ENCODE measurements at places on chromosomes 2 and 18. TPM values are rescaled to one million over a fixed set of nuclear protein-coding genes. Genes with fewer than 3 reads are reported as not detected.
A peak's percentile ranks its signal among the peaks of the same experiment; 100 is the strongest.

LYG1 gene
- total RNA-seq, result 0.78 TPM

GRCh38 chr2:120240901-120241429 lies 11.7 kb upstream of the RALB start:
- no peak overlapping the region for H3K4me3 ChIP-seq
- H3K27me3 ChIP-seq, result no peaks in the 10 kb centered on the region
- H3K4me1 ChIP-seq, result peaks cover 98% of the 10 kb centered on the region
- H3K36me3 ChIP-seq, result no peaks in the 10 kb centered on the region
- peak overlapping the region; percentile 95 for H3K27ac ChIP-seq

GRCh38 chr2:28544922-28545589 lies 49.2 kb downstream of the PLB1 start:
- H3K36me3 ChIP-seq, result no peaks in the 10 kb centered on the region
- H3K4me1 ChIP-seq, result peaks cover 40% of the 10 kb centered on the region
- H3K27ac ChIP-seq, result peak overlapping the region; percentile 82

SNORC gene
- 20.0 TPM for total RNA-seq

- no peaks in the 10 kb centered on the region for H3K4me1 ChIP-seq
- no peak overlapping the region for H3K27ac ChIP-seq
- no peaks in the 10 kb centered on the region for H3K27me3 ChIP-seq
- DNase-seq, result no peak
Measured at GRCh38 chr2:144151405-144151804, 368.5 kb downstream of the ZEB2 start.

SFTPB gene
- total RNA-seq, result not detected

DNA sequence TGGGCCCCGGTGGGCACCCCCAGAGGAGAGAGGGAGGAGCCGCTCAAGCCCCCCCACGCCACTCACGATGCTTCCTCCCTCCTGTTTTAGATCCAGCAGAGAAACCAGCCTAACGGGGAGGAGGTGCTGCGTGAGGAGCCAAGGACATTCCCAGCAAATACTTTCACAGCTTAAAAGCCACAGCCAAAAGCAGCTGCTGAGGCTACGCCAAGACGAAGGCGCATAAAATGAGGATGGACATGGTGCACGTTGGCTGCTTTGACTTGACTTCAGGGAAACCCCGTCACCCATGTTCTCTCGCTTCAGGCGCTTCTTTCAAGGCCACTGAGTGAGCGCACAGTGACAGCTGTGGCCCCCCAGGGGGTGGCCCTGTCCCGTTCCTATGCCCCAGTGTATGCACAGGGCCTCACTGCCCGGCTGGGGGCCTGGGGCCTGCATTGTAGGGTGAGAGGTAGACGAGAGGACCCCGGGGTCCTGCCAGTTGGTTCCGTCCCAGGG lies 72.1 kb upstream of the PXDN start:
- no peak for DNase-seq
- H3K36me3 ChIP-seq, result no peaks in the 10 kb centered on the region
- peaks cover 49% of the 10 kb centered on the region for H3K27me3 ChIP-seq
- no peak overlapping the region for H3K27ac ChIP-seq
- H3K4me3 ChIP-seq, result no peak overlapping the region

GRCh38 chr2:174630107-174630506 lies 32.5 kb upstream of the WIPF1 start:
- no peaks in the 10 kb centered on the region for H3K27me3 ChIP-seq
- no peak overlapping the region for H3K4me3 ChIP-seq
- no peak for DNase-seq
- H3K27ac ChIP-seq, result no peak overlapping the region

- H3K4me3 ChIP-seq, result no peak overlapping the region
- H3K27ac ChIP-seq, result no peak overlapping the region
- no peaks in the 10 kb centered on the region for H3K4me1 ChIP-seq
- H3K36me3 ChIP-seq, result no peaks in the 10 kb centered on the region
Measured at GRCh38 chr2:216560838-216561270, 62.2 kb downstream of the RPL37A start.

DNA sequence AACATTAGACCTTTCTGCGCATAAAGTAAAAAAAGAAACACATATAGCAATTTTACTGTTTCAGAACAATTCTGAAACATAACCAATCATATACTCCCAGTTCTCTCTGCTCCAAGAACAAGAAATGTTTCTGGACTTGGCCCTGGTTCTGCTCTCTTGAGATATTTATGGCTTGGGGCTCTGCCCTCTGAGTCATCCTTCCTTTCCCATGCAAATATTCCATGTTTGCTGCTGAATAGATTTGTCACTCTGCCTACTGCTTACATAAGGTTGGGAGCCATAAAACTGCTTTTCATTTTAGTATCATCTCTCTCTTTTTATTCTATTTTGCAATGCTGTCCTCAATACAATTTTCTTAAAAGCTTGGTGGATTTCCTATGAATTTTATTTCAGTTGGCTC lies 499.6 kb upstream of the ACVR2A start:
- DNase-seq, result no peak
- H3K4me1 ChIP-seq, result no peaks in the 10 kb centered on the region
- no peak overlapping the region for H3K4me3 ChIP-seq
- H3K36me3 ChIP-seq, result no peaks in the 10 kb centered on the region

GRCh38 chr18:49645841-49646351 lies 84.0 kb downstream of the LIPG start:
- peaks cover 7% of the 10 kb centered on the region for H3K4me1 ChIP-seq
- no peak overlapping the region for H3K4me3 ChIP-seq
- no peaks in the 10 kb centered on the region for H3K27me3 ChIP-seq
- H3K36me3 ChIP-seq, result no peaks in the 10 kb centered on the region

VRK2 gene
- 32.7 TPM for total RNA-seq

DNA sequence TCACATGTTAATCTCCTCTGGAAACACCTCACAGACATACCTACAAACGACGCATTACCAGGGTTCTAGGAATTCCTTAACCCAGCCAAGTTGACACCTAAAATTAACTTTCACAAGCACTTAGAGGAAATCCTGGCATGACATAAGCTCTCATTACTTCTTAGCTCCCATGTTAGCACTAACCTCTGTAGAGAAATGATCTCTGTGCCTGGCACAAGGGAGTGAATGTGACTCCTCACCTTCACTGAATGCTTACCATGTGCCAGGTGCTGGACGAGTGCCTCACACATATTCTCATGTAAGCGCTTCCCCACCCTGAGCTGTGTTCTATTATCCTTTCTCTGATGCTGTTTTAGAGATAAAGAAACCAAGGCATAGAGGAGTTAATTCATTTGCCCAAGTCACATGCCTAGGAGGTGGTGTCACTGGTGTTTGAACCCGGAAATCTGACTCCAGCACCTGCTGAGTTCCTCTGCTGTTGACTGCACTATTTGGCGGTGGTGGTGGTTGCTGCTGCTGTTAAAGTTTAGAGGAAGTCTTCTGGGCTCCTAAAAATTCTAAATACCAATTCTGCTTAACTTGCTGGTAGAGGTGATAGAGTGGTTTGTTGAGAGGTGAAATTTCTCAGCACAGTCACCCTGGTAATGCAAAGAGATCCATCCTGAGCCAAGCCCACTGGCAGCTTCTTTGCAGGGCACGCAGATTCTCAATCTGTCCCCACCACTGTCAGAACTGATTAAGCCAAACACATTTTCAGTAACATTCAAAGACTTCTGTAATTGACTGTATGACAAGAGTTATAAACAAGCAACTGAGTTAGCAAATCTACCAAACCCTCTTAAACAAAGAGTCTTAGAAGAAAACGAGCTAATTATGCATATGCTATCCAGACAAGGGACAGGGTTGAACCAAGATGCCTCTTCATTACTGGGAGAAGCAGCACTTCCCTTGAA lies 200.3 kb downstream of the CMPK2 start:
- H3K27me3 ChIP-seq, result peaks cover 6% of the 10 kb centered on the region
- no peak for DNase-seq
- no peaks in the 10 kb centered on the region for H3K4me1 ChIP-seq
- H3K4me3 ChIP-seq, result no peak overlapping the region
- no peaks in the 10 kb centered on the region for H3K36me3 ChIP-seq

- DNase-seq, result no peak
- peaks cover 100% of the 10 kb centered on the region for H3K27me3 ChIP-seq
- H3K4me3 ChIP-seq, result no peak overlapping the region
- no peak overlapping the region for H3K27ac ChIP-seq
- H3K4me1 ChIP-seq, result no peaks in the 10 kb centered on the region
Measured at GRCh38 chr2:239674101-239674980, 273.5 kb upstream of the HDAC4 start.

DNA sequence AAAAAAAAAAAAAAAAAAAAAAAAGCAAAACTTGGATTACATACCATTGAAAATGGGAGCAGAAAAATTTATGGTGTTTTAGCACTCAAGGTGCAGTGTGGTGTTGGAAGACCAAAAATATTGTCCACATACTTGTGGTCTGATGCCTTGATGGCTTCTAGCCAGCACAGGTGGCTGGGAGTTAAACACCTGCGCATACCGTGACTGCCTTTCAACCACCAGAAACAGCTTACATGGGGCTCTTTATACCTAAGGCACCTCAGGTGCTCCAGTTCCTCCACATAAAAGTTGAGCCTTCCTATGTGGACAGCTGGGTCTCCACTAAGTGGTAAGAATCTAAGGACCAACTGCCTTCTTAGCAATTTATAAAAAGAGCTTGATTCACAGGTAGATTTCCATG lies 802.6 kb upstream of the CELF4 start:
- no peak for DNase-seq
- no peak overlapping the region for H3K4me3 ChIP-seq
- H3K36me3 ChIP-seq, result no peaks in the 10 kb centered on the region
- H3K4me1 ChIP-seq, result no peaks in the 10 kb centered on the region

DNA sequence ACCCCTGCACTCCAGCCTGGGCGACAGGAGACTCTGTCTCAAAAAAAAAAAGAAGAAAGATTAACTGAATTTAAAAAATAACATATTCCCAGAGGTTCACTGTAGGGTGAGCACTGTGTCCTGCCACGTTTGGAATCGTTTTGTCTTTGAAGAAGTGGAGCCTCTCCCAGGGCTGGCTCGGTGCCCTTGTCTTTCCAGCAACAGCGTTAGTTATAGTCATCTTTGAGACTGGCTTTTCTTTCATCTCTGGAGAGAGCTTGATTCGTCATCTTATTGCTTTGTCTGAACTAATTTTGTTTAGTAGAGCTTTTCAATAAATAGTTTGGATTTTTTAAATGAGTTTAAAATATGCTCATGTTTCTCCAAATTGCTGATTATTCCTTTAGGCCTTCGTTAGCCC lies 50.5 kb downstream of the IMPA2 start:
- no peaks in the 10 kb centered on the region for H3K27me3 ChIP-seq
- no peak overlapping the region for H3K4me3 ChIP-seq
- H3K27ac ChIP-seq, result no peak overlapping the region
- DNase-seq, result no peak
- no peaks in the 10 kb centered on the region for H3K36me3 ChIP-seq

DNA sequence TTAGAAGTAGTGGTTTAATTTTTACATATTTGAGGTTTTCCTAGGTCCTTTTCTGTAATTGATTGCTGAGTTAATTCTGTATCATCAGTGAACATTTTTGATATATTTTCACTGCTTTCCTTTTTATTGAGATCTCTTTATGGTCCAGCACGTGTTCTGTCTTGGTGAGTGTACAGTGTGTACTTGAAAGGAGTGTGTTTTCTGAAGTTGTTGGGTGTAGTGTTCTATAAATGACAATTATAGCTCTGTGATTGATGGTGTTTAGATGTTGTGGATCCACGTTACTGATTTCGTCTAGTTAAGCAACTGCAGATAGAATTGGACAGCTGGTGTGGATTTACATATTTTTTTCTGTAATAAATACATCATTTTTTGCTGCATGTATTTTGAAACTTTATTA lies 32.7 kb downstream of the AGFG1 start:
- H3K4me3 ChIP-seq, result no peak overlapping the region
- H3K4me1 ChIP-seq, result peaks cover 82% of the 10 kb centered on the region
- no peaks in the 10 kb centered on the region for H3K27me3 ChIP-seq
- DNase-seq, result no peak

- no peaks in the 10 kb centered on the region for H3K4me1 ChIP-seq
- DNase-seq, result no peak
- H3K27ac ChIP-seq, result no peak overlapping the region
Measured at GRCh38 chr2:112181571-112182290, 43.5 kb downstream of the FBLN7 start.

GRCh38 chr2:68776124-68776523 lies 41.5 kb downstream of the ARHGAP25 start:
- no peak for DNase-seq
- H3K4me1 ChIP-seq, result no peaks in the 10 kb centered on the region
- H3K4me3 ChIP-seq, result no peak overlapping the region
- no peaks in the 10 kb centered on the region for H3K36me3 ChIP-seq
- no peak overlapping the region for H3K27ac ChIP-seq
- 0 out of 2 replicates have a peak, but pooled peaks cover 3% of the 10 kb centered on the region for H3K27me3 ChIP-seq

DNA sequence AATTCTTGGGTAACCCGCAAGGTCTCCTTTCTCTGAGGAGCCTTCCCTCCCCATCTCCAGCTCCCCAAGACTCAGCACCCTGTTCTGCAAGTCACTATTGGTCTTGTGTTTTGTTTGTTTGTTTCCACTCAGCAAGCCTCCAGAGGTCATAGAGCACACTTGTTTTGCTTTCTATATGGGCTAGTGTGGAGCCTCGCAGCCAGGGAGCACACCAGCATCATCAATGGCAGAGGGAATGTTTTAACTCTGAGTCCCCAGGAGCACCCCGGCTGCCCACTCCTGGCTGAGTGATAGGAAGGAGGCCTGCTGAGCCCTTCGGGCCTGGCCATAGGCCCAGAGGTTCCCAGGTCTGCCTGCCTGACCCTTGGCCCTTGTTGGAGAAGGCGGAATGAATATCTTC lies 36.6 kb downstream of the GLI2 start:
- H3K27me3 ChIP-seq, result peaks cover 28% of the 10 kb centered on the region
- H3K4me3 ChIP-seq, result no peak overlapping the region
- no peak for DNase-seq
- no peaks in the 10 kb centered on the region for H3K4me1 ChIP-seq
- no peak overlapping the region for H3K27ac ChIP-seq
- H3K36me3 ChIP-seq, result no peaks in the 10 kb centered on the region

TMEM131 gene
- total RNA-seq, result 22.8 TPM

DSC2 gene
- 13.9 TPM for total RNA-seq

GRCh38 chr2:12921321-12921720 lies 204.6 kb downstream of the TRIB2 start:
- H3K27ac ChIP-seq, result no peak overlapping the region
- no peaks in the 10 kb centered on the region for H3K27me3 ChIP-seq
- no peak for DNase-seq
- H3K4me1 ChIP-seq, result no peaks in the 10 kb centered on the region
- H3K4me3 ChIP-seq, result no peak overlapping the region

CFC1 gene
- total RNA-seq, result not detected

DNA sequence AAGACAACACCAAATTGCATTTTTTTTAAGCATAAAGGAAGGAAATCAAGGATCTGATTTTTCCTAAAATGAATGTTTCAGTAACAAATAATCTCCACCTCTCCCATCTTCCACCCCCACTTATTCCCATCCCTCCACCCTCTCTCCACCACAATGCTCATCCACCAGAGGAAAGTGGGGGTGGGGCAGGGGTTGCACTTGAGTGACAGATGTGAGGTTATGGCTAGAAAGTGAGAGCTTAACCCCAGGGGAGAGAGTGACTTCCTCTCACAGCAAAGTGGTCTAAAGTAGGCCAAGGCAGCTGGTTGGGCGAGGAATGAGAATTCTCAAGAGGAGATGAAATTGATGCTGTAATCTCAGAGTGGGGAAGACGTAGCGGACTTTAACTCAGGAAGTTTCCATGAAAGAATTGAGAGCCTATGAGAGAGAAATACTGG lies 104.7 kb downstream of the HNRNPLL start:
- H3K4me1 ChIP-seq, result no peaks in the 10 kb centered on the region
- no peak overlapping the region for H3K4me3 ChIP-seq
- H3K27me3 ChIP-seq, result no peaks in the 10 kb centered on the region
- H3K27ac ChIP-seq, result no peak overlapping the region

GRCh38 chr2:159185401-159186130 lies 100.9 kb downstream of the WDSUB1 start:
- H3K27me3 ChIP-seq, result no peaks in the 10 kb centered on the region
- DNase-seq, result no peak
- H3K4me1 ChIP-seq, result no peaks in the 10 kb centered on the region
- no peaks in the 10 kb centered on the region for H3K36me3 ChIP-seq

- H3K4me1 ChIP-seq, result no peaks in the 10 kb centered on the region
- H3K27ac ChIP-seq, result no peak overlapping the region
- H3K4me3 ChIP-seq, result no peak overlapping the region
- no peak for DNase-seq
- H3K27me3 ChIP-seq, result no peaks in the 10 kb centered on the region
Measured at GRCh38 chr18:49663899-49664890, 102.3 kb downstream of the LIPG start.
